ENCODE measurements at places on chromosomes 16 and 17.

- no peak for DNase-seq
Observed at GRCh38 chr16:57883953-57884654, 81.8 kb upstream of the KIFC3 start.

GRCh38 chr17:31580316-31580705 lies 188.8 kb downstream of the RAB11FIP4 start:
- no peak for DNase-seq

DNA sequence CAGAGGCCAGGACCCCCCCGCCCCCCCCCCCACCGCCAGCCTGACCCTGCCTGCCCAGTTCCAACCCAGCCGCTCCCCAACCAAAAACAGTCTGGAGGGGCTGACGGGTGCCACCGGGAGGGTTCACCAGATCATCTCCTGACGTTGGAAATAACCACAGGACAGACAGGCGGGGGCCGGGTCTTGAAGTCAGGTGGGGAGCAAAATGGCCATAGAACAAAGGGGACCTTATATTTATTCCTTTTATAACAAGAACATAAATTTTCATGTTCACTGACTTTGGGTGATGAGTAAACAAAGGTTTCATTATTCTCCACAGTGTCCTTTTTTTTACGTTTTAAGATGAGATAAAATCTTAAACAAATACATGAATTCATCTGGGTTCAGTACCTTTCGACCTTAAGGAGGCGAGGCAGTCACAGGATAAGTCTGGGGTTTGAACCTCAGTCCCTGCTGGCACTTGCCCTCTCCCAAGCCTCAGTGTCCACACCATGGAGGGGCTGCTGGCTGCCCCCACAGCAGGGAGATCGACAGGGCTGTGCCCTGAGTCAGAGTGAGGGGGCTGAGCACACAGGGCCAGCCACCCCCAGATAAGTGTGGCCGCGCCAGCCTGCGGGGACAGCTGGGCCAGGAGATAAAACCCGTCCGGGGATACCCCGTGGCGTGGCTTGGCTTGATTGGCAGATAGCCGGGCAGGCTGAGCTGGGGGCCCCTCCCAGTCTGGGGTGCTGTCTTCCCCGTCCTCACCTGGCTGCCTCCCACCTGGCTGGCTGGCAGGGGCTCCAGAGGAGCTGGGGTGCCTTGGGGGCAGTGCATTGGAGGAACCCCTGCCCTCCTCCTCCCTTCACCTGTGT lies 15.0 kb downstream of the SLC7A5 start:
- peak; percentile 67 for DNase-seq

DNA sequence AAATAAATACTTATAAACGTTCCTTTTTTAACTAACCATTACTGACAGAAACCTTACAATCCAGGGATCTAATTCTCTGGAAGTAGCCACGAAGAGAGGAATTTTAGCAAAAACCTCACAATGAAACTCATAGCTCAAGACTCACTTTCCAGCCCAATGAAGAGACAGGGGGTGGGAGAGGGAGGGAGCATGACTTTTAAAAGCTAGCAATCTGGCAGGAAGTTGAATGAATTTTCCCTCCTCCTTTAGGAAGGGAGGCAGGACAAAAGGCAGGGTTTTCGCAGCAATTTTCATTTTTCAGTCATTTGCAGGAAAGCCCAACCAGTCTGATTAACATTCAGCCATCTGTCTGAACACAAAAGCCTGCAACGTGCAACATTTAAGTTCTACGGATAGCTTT lies 381.5 kb upstream of the PSMD7 start:
- no peak for DNase-seq

DNA sequence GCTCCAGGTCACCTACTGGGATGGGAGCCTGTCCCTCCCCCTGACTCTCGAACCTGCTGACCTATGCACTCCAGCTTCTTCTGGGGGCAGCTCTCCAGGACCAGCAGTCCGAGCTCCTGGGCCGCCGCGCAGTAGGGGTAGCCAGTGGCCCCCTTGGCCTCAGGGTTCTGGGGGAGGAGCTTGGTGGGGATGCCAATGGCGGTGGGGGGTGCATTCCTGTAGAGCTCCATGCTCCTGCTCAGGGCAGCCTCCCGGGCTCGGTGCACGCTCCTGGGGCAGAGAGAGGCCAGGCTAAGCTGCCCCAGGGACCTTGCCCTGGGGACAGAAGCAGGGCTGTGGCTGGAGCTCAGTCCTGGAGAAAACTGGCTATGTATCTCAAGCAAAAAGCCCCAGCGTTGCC lies 7.7 kb upstream of the SPATA2L start:
- DNase-seq = no peak

- DNase-seq = no peak
Observed at GRCh38 chr16:80166082-80166481, 374.7 kb upstream of the DYNLRB2 start.

GRCh38 chr17:58383892-58384462 lies 32.0 kb upstream of the SUPT4H1 start:
- DNase-seq = no peak
